ENCODE measurements at places on chromosomes 11 and 22.

DNA sequence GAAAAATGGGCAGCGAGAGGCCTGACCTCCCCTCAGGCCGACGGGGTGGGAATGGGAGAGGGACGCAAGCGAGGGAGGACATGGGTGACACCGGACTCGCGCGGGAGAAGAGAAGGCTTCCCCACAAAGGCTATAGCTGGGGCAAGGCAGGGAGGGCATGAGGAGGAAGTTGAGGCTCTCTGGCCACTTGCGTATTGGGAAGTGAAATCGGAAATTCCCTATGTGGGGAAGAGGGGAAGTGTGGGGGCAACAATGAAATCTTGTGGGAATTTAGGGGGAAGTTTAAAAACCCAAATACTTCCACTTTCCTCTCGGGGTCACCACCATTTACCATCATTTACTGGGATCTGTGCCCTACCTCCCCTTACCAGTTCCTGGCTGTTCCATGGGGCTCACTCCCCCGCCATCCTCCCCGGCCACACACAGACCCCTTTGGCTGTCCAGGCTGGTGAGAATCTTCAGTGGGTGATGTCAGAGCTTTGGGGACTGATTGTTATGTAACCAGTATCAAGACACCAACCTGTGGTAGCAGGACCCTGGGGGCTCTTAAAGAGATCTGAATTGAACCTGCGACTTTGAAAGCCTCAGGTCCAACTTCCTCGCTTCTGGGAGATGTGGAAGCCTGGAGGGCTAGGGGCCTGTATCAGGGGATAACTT lies 951 bp upstream of the EHD1 start:
- peak; percentile 67 for DNase-seq
- H3K27ac ChIP-seq = no peak overlapping the region
- no peak overlapping the region for H3K4me3 ChIP-seq
- H3K27me3 ChIP-seq = no peaks in the 10 kb centered on the region
- no peaks in the 10 kb centered on the region for H3K4me1 ChIP-seq

DNA sequence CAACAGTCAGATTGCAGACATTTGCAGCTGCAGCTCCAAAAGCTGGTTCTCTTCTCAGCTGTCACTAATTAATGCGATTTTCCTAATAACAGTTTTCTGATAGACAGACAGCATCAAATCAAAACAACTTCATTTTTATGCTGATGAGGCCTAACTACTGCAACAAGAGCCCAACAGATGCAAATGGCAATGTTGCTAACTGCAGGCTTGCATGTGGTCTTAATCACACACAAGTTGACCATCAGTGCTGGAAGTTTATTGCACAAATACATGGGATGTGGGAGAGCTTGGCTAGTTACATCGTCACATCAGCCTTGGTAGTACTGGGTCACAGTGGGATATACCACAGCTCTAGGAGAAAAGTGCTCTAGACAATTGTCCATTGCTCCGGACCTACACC lies 99.2 kb downstream of the SPON1 start:
- H3K27me3 ChIP-seq = no peaks in the 10 kb centered on the region
- no peak overlapping the region for H3K27ac ChIP-seq
- H3K36me3 ChIP-seq = no peaks in the 10 kb centered on the region
- no peaks in the 10 kb centered on the region for H3K4me1 ChIP-seq

- no peak overlapping the region for H3K27ac ChIP-seq
- H3K36me3 ChIP-seq = peaks cover 10% of the 10 kb centered on the region
- no peak for DNase-seq
- peak overlapping the region; percentile 93 for H3K4me3 ChIP-seq
Observed at GRCh38 chr22:39522567-39523300, 2.4 kb downstream of the ATF4 start.

GRCh38 chr11:10091314-10092045 lies 202.5 kb downstream of the SBF2 start:
- no peaks in the 10 kb centered on the region for H3K4me1 ChIP-seq
- H3K27ac ChIP-seq = no peak overlapping the region
- H3K4me3 ChIP-seq = no peak overlapping the region
- no peak for DNase-seq
- no peaks in the 10 kb centered on the region for H3K36me3 ChIP-seq
- no peaks in the 10 kb centered on the region for H3K27me3 ChIP-seq

GRCh38 chr11:108698844-108699642 lies 34.2 kb downstream of the DDX10 start:
- DNase-seq = no peak
- H3K27ac ChIP-seq = no peak overlapping the region
- H3K4me3 ChIP-seq = no peak overlapping the region
- no peaks in the 10 kb centered on the region for H3K4me1 ChIP-seq
- H3K36me3 ChIP-seq = peaks cover 3% of the 10 kb centered on the region
- H3K27me3 ChIP-seq = no peaks in the 10 kb centered on the region

DNA sequence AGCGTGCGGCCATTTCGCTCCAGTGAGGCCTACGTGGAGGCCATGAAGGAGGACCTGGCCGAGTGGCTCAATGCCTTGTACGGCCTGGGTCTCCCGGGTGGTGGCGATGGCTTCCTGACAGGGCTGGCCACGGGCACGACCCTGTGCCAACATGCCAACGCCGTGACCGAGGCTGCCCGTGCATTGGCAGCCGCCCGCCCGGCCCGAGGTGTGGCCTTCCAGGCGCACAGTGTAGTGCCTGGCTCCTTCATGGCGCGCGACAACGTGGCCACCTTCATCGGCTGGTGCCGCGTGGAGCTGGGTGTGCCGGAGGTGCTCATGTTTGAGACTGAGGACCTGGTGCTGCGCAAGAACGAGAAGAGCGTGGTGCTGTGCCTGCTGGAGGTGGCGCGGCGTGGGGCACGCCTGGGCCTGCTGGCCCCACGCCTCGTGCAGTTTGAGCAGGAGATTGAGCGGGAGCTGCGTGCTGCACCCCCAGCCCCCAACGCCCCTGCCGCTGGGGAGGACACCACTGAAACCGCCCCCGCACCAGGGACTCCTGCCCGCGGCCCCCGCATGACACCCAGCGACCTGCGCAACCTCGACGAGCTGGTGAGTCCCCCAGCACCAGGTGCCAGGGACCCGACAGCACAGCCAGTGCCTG lies 1.8 kb downstream of the GAS2L1 start:
- H3K4me1 ChIP-seq = no peaks in the 10 kb centered on the region
- H3K4me3 ChIP-seq = no peak overlapping the region
- no peaks in the 10 kb centered on the region for H3K27me3 ChIP-seq
- peak; percentile 77 for DNase-seq
- no peaks in the 10 kb centered on the region for H3K36me3 ChIP-seq

DNA sequence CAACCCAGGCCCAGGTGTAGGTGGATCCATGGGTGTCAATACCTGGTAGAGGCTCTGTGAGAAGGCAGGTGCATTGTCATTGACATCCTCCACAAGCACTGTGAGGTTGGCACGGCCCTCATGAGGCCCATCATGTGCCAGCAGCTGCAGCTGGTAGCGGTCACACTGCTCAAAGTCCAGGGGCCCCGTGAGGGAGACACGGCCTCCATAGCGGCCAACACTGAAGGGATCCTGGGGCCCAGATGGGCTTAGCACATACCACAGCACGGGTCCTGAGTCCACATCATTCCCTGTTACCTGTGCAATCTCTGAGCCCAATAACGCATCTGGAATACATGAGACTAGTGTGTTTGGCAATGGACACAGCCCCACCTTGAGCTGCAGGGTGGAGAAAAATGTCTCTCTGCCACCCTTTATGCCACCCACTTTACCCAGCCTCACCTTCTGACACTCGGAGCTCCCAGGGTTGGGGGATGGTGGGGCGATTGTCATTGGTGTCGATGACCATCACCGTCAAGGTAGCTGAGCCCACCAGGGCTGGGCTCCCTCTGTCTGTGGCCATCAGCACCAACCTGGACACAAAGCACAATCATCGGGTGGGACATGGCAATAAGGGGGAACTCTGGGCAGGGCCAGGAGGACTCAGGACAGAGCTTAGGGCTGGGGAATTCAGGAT lies 6.1 kb upstream of the TPP1 start:
- H3K4me1 ChIP-seq = no peaks in the 10 kb centered on the region
- no peaks in the 10 kb centered on the region for H3K36me3 ChIP-seq
- H3K27ac ChIP-seq = no peak overlapping the region
- H3K27me3 ChIP-seq = no peaks in the 10 kb centered on the region

Data from aorta (tissue), 5 donors.